ENCODE measurements at places on chromosomes 16 and 17.
A peak's percentile ranks its signal among the peaks of the same experiment; 100 is the strongest.

GRCh38 chr16:1983544-1984346, at the start of gene GFER:
GFER (plus strand) TSS chr16:1984193; CDS start chr16:1984219, 26 bp downstream.
- peak; percentile 63 for DNase-seq

- no peak for DNase-seq
These were observed 243.4 kb upstream of the IRX5 start for GRCh38 chr16:54687043-54687899.

DNA sequence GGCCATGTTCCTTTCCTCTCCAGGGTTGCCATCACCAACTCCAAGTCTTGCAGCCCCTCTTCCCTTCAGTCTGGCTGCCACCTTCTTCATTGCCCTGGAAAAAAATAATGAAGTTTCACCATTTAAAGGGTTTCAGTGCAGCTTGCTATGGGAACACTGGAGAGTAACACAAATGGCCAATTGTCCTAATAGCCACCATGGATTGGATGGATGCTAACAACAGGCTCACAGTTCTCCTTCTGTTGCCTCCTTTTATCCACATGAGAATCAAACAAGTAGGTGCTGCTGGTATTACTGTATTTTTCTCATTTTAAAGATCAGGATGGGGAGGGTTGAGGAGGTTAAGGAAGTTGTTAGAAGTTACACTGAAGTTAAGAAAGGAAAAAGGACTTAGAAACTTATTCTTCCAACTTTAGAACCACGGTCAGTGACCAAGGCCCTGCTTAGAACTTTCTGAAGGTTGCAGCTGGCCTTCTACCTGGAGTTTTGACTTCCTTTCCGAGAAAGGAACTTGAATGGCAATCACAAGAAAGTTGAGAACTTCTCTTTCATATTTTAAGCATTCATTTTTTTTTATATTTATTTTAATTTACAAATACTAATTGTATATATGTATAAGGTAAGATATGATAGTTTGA, 198.0 kb upstream of the MAF start:
- DNase-seq, result no peak

GRCh38 chr17:9004132-9004960, 17.0 kb upstream of the NTN1 start:
- no peak for DNase-seq

GRCh38 chr16:29940656-29941055, 14.6 kb upstream of the KCTD13 start:
- no peak for DNase-seq

DNA sequence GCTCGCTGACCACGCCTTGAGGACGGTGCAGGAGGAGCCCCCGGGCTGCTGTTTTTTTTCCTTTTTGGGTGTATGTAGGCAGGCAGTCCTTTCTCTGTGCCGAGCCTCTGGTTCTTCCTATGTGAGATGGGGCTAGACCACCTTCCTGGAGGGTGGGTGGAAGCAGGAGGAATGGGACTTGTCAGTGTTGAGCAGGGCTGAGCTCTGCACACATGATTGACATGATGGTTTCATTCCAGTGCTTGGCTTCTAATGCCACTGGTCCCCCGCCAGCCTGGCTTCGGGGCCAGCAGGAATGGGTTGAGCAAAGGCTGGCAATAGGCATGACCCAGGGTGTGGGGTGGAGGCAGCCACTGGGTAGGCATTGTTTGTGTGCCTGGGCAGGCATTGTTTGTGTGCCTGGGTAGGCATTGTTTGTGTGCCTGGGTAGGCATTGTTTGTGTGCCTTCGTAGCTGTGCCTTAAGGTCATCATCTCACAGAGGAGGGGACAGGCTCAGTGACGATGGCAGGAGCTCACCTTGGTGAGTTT, 14.2 kb upstream of the ADCY7 start:
- DNase-seq, result no peak

- DNase-seq, result no peak
These were observed 398.4 kb upstream of the HSBP1 start for GRCh38 chr16:83409347-83409746.

- no peak for DNase-seq
These were observed 41.7 kb downstream of the SEC14L1 start for GRCh38 chr17:77182205-77183172.

DNA sequence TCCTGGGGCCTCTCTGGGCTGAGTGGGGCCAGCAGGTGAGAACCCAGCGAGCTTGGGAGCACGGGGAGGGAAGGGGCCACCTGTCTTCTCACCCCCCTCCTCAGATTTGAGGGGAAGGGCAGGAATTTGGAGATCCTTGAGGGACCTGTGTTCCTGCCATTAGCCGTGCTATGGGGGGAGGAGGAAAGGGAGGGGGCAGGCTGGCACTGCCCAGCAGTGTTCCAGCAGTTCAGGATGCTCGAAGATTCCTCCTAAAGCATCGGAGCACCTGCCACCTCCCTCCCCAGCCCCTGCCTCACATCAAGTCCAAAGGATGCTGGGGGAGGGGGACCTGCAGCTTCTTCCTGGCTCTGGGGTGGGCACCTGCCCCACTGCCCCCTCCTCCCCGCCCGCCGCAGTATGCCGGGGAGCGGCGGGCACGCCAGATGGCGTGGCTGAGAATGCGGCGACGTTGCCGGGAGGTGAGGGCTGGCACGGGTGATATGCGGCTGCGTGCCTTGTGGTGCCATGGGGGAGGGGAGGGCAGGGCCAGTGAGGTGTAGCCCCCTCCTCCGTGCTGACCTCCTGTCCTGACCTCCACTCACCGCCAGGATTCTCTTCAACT, 4.7 kb upstream of the NEUROD2 start:
- DNase-seq, result no peak

GRCh38 chr17:14340857-14341754, 40.2 kb downstream of the HS3ST3B1 start:
- no peak for DNase-seq

GRCh38 chr16:13332713-13333255, 431.4 kb downstream of the SHISA9 start:
- no peak for DNase-seq

- no peak for DNase-seq
These were observed 82.6 kb downstream of the NDEL1 start for GRCh38 chr17:8518326-8518725.

Measured in DMS 273 treated with DMSO at 0.1 percent for 48 hours (cell line).